Activated gamma-delta T cell treated with anti-CD3 and anti-CD28 coated beads, Interleukin-2, amount 50 U/mL, for 16 hours (primary cell): ENCODE measurements at places on chromosomes 12 and 14.

DNA sequence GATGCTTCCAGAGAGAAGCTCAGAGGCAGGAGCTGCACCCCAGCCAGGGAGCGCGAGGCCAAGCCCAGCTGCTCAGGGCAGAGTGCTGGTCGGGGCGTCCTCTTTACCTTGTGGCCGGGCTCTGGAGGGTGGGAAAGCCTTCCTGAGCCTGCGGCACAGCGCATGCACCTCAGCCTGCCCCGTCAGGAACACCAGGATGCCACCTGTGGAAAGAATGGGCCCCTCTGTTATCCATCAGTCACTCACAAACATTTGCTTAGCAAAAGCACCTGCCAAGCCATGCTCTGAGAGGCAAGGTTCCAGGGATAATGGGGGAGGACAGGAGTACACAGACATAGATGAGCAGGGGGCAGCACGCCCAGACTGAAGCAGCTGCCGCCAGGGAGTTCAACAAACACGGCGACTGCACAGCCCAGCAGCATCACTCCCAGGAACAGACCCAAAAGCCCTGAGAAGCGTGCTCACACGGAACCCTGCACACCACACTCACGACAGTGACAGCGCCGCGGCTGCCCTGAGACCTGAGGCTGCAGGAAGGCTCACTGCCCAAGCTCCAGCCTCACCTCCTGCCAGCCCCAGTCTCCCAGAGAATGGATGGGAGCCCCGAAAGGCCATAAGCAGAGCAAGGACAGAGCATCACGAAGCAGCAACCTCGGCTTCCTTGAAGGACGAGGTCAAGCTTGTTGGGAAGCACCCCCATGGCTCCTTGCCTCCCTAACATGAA, 21.8 kb downstream of the DHX37 start:
- no peak for DNase-seq

DNA sequence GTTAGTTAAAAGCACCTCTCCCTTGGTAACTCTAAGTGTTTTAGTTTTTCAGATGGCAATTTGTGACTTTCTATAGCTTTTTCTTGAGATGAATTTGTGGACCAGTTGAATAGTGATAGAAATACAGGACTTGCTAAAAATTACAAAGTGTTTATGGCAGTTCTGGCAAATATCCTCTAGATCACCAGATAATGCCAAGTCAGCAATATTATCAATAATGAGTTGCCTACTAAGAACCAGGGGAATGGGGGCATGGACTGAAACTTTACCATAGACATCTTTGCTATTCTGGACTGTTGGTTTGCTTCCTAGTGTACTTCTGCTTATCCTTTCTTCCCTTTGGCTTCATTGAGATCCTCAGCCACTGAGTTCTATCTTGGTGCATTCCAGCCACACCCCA, 584.2 kb downstream of the DIO2 start:
- no peak for DNase-seq

- no peak for DNase-seq
Observed at GRCh38 chr12:9707356-9707755, 25.5 kb downstream of the CLECL1 start.

- no peak for DNase-seq
Observed at GRCh38 chr12:51888316-51889215, 663 bp downstream of the ANKRD33 start.

DNA sequence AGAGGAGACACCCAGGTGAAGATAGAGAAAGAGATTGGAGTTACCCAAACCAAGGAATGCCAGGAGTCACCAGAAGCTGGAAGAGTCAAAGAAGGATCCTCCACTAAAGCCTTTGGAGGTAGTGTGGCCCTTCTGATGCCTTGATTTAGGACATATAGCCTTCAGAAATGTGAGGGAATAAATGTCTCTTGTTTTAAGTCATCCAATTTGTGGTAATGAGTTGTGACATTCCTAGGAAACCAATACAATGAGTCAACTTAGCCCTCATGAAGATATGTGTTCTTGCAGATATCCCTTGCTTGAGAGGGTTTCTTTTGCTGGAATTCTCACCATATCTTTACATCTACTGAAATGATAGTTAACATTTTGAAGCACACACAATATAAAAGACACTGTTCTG, 58.8 kb downstream of the CCER1 start:
- DNase-seq = no peak

- no peak for DNase-seq
Observed at GRCh38 chr12:163406-163986, 50.5 kb downstream of the SLC6A12 start.

GRCh38 chr14:79493081-79493645, 718.1 kb downstream of the DIO2 start:
- no peak for DNase-seq

DNA sequence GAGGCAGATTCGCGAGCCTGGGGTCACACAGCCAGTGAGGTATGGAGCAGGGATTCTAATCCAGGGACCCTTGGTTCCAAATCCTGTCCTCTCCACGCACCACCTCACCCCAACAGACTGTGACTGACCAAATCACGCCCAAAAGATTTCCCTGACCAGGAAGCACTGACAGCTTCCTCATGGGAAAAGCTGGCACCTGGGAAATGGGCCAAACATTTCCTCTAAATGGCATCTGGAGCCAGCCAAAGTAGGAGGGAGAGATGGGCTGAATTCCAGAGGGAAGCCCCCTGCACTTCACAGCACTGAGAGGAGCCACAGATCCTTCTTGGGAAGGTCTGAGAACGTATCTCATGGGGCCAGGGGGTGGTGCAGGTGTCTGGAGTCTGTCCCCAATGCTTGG, 28.8 kb downstream of the CCDC92 start:
- no peak for DNase-seq

- DNase-seq = no peak
Observed at GRCh38 chr14:61308198-61308597, 13.2 kb upstream of the PRKCH start.

GRCh38 chr14:71551291-71551950, 380.8 kb upstream of the RGS6 start:
- no peak for DNase-seq

GRCh38 chr12:91935296-91935695, 210.3 kb downstream of the BTG1 start:
- no peak for DNase-seq

GRCh38 chr12:29706311-29706710, 77.4 kb downstream of the TMTC1 start:
- no peak for DNase-seq

GRCh38 chr12:113329022-113329790, 5.7 kb downstream of the SLC8B1 start:
- DNase-seq = no peak

- DNase-seq = no peak
Observed at GRCh38 chr12:84562331-84562730, 350.3 kb downstream of the SLC6A15 start.

DNA sequence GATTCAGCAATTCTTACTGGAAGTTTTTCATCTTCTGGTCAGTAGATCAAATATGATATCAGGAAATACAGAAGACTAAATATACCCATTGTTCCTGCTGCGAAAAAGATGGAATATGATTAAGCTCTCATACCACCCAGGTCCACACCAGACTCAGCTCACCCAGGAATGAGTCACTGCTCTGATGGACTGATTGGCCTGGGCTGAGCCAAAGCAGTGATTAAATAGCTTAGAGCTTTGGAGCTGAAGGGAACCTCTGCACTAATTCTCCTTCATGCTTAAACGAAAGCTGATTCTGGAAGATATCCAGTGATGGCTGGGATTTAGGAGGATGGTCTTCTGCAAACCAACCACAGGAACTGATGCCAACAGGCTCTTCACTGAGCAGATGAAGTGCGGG, 62.0 kb upstream of the SYT1 start:
- DNase-seq = no peak

DNA sequence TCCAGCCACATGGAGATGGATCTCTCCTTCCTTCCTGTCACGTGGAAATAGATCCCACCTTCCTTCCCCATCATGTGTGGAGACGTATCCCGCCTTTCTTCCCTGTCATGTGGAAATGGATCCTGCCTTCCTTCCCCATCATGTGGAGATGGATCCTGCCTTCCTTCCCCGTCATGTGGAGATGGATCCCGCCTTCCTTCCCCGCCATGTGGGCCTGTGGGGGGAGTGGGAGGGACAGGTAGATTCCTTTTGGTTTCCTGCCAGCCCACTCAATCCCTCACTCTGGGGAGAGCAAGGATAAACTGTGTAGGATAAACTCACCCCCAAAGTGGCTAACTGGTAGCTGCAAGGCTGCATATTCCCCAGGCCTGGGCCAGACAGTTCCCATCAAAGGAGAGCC, 31.7 kb upstream of the TDRD9 start:
- DNase-seq = no peak

- DNase-seq = no peak
Observed at GRCh38 chr14:37263656-37264236, 66.0 kb downstream of the MIPOL1 start.

- no peak for DNase-seq
Observed at GRCh38 chr12:117472983-117473382, 111.6 kb upstream of the NOS1 start.

- no peak for DNase-seq
Observed at GRCh38 chr12:107032266-107032665, 45.3 kb upstream of the MTERF2 start.

DNA sequence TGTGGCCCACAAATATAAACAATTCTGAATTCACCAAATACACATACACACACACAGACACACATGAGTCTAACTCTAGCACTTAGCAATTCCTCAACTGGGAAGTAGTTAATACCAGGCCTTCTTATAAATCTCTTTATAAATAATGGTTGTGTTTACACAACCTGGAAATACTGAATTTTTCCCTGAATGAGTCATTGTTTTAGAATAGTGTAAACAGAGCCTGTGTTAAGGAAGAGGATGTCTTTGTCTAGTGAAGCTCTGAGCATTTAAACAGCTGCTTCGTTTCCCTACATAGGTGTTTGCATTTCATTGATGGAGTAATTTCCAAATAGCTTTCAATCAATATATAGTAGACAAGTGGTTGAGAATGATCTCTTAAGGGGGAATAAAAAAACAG, 218.8 kb downstream of the BTG1 start:
- no peak for DNase-seq

- DNase-seq = no peak
Observed at GRCh38 chr14:98169170-98169587, 1102.8 kb downstream of the BCL11B start.

- DNase-seq = no peak
Observed at GRCh38 chr12:4386801-4387200, 7.3 kb upstream of the FGF23 start.

DNA sequence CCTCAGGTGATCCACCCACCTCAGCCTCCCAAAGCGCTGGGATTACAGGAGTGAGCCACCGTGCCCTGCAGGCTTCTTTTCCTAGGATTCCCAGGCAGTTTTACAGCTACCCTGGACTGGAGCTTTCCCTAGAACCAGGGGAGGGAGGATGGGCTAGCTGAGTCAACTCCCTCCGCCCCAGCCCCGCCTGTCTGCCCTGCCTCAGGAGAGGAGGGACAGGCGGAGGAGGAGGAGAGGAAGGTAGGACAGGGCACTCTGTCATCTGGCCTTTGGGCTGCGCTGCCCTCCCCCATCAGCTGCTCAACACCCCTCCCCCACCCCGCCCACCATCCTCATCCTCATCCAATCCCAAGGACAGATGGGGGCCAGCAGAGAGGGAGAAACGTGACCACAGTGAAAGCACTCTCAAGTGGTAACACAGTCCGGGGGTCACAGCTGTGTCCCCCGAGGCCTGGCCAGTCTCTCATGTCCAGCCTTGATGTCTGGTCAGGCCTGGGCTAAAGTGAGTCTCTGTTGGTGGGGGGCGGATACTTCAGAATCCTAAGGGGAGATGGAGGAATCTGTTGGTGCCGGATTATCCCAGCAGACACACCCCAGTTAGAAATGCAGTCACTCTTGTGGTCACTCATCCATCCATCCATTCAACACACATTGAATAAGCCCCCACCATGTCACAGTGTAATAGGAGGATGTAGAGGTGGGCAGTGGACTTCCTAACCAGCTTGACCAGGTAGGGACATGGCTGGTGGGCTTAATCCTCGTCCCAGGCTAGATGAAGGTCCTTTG, 12.3 kb downstream of the FIGNL2 start:
- DNase-seq = no peak

DNA sequence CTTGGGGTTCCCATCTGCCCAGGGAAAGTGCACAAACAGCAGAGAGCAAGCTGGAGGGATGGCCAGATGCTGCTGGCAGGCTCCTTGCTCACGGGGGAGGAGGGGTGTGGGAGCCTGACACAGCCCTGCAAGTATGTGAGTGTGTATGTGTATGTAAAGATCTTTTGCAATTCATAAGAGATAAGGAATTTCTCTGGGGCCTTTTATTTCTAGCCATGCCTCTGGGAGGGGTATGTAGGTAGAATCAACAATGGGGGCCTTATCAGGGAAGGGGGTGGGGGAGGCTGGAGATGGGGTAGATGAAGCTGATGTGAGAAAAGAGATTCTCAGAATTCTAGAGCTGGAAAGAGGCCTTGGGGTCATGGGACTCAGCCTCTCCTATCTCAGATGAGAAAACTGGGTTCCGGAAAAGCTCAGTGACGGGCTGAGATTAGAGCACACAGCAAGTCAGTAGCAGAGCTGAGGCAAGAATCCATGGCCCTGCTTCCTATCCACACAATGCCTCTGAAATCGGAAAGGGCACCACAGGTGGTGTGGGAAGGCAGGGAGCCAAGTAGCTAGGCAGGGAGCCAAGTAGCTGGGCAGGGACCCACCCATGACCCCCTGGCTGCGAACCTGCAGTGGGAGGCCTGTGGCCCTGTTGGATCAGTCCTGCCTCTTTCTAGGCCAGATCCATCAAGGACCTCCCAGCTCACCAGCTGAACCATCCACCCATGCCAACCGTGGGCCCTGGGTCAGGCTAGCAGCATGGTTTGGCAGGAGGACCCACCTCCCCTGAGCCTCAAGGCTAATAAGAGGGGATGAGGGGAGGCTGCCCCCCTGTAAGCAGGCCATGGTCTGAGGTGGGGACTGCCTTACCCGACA, 54.7 kb downstream of the PLEKHG3 start:
- no peak for DNase-seq
